T1000 (cell line): ENCODE measurements at places on chromosomes 5 and 9.

GRCh38 chr9:112582371-112583262 is 96.0 kb downstream of the KIAA1958 start:
- no peak for DNase-seq

DNA sequence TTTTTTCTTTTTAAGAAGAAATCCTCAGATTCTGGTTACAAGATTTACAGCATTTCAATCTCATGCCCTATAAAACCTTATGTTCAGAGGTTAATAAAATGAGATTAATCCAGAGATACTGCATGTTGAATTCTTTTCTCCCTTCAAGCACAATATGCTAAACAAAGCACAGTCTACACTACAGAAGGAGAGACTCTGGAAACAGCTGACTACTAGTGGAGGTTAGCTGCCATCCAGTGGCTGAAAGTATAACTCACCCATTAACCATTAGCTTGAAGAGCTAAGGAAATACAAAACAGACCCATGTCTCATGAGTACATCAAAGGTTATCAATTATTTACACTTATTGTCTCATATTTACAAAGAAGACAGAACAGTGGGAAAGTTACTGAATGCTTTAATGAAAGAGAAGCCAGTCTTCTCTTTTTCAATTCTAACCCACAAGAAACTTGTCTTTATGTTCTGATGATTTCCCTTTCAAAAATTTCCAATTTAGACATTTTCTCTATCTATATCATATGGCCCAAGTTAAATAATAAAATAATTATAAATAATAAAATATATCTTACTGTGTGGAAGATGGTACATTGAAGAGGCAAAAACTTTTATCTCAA is 12.7 kb upstream of the DNAH5 start:
- peak; percentile 1 for DNase-seq

DNA sequence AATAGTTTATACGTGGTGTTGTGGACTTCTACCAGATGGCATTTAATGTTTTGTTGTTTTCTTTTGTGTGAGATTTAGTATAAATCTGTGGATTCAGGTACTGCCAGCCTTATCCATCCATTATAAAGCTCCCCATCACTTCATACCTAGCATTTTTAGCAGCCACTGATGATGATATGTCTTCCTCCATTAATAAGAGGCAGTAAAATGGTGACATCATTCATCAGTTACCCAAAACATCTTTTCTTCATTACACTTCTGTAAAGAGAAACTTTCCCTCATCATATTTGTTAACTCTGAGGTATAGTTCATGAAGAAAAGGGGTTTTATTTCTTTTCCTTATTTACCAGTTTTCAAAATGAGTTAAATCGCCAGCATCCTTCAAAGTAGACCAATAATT is 19.4 kb downstream of the CHD1 start:
- DNase-seq, result no peak

- DNase-seq, result no peak
Measured at GRCh38 chr5:137342764-137343163, 156.4 kb downstream of the SPOCK1 start.

DNA sequence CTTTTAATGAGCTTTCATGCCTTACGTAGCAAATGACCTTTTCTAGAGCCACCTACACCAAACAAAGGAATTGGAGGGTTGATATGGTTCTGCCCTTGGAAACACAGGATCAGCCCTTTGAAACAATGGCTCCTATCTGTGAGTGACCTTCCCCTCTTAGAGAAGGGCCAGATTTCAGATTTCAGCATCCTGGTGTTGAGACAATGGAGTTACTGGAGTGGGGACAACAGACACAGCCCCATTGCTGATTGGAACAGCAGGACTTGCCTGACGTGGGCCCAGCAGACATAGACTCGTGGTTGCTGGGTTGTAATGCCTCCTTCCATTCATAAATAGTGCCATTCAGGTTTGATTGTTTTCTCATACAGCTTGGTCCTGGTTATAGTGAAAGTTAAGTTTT is 96.0 kb downstream of the GALNT10 start:
- no peak for DNase-seq

DNA sequence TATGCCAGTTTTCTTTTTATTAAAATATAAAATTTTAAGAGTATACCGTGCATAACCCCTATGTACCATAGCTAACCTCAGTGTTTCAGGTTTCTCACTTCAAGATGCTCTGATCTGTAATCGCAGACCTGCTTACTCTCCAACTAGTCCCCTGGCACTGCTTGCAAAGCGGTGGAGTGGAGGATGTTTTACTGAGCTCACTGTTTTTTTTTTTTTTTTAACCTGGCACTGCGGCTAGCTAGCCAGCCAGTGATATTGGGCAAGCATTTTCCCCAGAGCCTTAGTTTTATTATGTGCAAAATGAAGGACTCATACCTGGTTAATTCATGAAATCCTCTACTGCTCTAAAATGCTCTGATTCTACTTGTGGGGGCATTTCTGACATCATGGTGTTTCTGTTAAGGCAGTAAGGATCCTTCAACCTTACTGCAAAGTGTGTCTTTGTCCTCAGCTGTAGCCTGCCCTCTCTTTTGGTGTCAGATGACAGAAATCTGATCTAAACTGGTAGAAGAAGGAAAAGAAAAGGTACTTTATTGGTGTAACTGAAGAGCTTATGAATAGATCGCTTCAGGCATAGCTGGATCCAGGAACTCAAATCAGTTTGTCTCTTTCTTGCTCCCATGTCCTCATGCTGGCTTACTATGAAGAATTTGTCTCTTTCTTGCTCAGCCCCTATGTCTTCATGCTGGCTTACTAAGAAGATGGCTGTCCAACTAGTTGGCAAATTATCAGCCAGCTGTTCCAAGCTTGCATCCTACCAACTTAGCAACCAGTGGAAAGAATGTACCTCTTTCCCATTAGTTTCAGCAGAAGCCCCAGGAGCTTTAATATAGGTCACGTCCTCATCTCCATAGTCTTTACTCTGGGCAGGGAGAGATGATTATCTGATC is 59.8 kb downstream of the DOCK2 start:
- DNase-seq, result no peak

GRCh38 chr5:139837711-139838380 is 42.2 kb downstream of the PSD2 start:
- no peak for DNase-seq

DNA sequence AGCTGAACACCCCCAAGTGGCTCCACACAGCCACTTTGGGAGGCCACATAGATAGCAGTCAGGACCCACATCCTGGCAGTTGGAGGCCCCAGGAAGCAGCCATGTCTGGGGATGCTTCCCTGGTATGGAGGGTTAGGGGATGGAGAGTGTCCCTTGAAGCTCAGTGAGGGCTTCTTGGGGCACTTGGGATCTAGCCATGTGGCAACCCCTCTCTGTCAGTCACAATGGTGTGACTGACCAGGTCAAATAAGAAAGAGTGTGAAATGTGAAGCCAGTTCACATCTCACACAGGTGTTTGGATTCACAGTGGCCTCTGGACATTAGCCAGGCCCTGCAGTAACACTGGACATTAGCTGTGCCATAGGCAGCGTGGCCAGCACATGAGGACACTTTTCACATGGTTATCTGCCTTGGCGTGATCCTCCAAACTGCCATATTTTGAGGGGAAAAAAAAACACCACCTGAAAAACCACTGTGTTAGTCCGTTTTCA is 53.9 kb upstream of the IL17B start:
- DNase-seq, result no peak

DNA sequence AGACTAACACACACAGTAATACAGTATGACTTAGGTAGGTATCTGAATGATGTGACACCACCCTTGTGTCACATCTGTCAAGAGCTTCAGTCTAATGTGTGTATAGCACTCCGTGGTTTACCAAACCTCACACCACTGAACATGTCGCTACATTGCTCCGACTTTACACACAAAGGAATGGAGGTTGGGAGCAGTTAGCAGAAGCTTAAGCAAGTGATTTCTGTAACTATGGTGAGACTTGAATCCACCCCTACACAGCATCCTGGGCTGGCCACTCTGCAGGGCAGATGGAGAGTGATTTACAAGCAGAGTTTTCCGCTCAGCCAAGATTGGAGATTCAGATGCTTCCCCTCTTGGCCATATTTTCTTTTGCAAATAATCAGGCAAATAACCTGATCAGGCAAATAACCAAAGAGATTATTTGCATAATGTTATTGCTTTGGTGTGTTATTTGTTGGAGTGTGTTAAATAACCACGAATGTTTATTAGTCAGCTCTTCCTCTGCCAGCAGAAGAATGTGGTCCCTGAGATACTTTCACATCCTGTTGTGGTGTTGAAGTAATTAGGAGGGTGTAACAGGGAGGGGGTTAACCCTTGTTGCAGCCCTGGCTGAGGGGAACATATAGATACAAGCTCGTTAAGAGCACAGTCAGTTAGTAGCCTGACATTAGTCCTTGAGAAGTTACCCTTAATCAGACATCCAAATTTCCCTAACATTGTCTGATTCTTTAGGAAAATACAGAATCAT is 92.8 kb downstream of the SNX18 start:
- DNase-seq, result no peak

DNA sequence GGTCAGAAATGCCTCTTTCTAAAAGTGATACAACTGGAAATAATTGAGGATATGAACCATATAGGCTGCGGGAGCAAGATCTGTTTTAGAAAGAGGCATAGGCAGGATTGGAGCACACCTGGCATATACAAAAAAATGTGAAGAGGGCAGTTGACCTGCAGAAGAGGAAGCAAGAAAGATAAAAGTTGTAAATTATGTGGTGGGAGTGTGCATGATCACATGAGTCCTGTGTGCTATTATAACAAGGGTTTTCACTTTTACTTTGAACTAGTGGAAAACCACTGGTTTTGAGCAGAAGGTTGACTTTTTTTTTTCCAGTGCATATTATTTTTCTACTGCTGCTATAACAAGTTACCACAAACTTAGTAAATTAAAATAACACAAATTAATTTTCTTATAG is 489.3 kb downstream of the ANXA1 start:
- DNase-seq, result no peak

DNA sequence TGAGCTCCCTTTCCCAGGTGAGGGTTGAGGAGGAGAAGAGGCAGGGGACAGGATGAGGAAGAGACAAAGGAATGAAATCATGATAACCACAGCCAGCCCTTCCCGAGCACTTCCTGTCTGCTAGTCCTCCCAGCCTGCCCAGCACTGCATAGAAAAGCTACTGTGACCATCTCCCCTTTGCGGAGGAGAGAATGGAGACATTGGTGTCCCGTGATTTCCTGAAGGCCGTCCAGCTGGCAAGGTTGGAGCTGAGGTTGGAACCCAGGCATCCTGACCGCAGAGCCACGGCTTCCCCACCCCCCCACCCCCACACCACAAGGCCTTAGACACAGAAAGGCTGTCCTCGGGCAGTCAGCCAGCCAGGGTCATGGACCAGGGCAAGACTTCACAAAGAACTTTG is 131.1 kb upstream of the ICE1 start:
- no peak for DNase-seq

DNA sequence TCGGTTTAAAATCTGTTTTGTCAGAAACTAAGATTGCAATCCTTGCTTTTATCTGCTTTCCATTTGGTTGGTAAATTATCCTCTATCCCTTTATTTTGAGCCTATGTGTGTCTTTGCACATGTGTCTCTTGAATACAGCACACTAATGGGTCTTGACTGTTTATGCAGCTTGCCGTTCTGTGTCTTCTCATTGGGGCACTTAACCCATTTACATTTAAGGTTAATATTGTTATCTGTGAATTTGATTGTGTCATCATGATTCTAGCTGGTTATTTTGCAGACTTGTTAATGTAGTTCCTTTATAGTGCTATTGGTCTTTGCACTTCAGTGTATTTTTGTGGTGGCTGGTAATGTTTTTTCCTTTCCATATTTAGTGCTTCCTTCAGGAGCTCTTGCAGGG is 36.3 kb upstream of the SMIM15 start:
- DNase-seq, result no peak

DNA sequence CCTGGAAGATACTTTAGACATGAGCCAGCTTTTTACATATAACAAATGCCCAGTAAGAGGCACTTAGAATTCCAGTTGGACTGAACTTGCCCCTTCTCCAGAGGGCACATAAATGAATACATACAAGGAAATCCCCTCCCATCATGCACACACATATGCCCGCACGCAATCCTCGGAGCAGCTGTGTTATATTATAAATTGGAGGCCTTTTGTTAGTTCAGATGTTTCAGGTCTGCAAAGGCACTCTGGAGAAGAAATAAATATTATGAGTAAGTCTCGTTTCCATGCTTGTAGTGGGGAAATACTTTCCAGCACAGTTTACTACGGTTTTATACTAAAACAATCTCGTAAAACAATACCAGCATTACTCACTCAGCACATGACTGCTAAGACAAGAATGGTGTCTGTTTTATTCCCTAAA is 17.6 kb upstream of the MUSK start:
- DNase-seq, result peak; percentile 62

GRCh38 chr9:118091711-118092500 is 387.7 kb downstream of the TLR4 start:
- no peak for DNase-seq

GRCh38 chr5:132470010-132470392 is 20.6 kb downstream of the IRF1 start:
- DNase-seq, result no peak

DNA sequence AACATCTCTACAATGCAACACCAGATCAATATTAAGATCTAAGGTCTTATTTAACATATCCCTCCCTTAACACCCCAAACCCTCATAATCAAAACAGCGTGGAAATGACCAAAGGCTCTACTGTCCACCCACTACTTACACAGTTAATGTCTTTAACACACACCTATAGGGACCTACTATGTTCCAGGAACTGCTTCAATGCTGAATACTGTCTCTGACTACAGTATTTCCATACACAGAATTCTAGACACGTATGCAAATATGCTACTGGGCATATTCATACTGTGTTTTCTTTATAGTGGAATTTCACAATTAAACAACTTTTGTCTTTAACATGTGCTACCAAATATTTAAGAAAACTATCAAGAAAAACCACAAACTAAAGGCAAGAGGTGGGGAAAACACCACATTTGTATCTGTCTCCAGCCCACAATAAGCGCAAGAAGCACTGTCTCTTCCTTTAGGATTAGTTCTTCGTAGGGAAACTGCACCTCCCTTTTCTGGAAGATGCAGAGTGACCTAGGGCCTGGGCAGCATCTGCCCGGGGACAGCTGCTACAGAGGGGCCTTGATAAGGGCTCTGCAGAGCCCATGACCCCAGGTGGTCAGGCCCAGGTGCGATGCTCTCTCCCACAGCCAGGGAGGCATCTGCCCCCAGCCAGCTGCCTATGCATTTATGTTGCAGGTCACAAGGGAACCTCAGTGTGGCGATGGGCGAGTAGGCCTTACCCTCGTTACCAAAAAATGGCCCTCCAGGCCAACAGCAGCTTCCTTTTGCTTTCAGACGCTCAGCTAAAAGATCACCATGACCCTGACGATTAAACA is 55.2 kb downstream of the PSMB7 start:
- DNase-seq, result no peak

GRCh38 chr9:4141296-4141695 is 158.6 kb downstream of the GLIS3 start:
- no peak for DNase-seq

GRCh38 chr5:41094871-41095270 is 23.7 kb upstream of the MROH2B start:
- no peak for DNase-seq
